ENCODE measurements at places on chromosomes 12 and 14. TPM values are rescaled to one million over a fixed set of nuclear protein-coding genes. Genes with fewer than 3 reads are reported as not detected.

The ASCL1 gene
- not detected for total RNA-seq

The IGFBP6 gene
- 13.0 TPM for total RNA-seq

The TAS2R13 gene
- total RNA-seq: 1.3 TPM

The KIF26A gene
- total RNA-seq: 72.1 TPM

The SLC38A4 gene
- total RNA-seq: 5.5 TPM

The RNASE4 gene
- 0.69 TPM for total RNA-seq

The COCH gene
- total RNA-seq: not detected

The SFSWAP gene
- total RNA-seq: 28.7 TPM

The LMNTD1 gene
- total RNA-seq: not detected

The EMP1 gene
- 7.5 TPM for total RNA-seq

The OASL gene
- total RNA-seq: not detected

The SLCO1C1 gene
- total RNA-seq: 0.18 TPM

The TSPAN11 gene
- 6.5 TPM for total RNA-seq

The SPIC gene
- total RNA-seq: not detected

The KLRG1 gene
- 2.3 TPM for total RNA-seq

The CLEC2B gene
- total RNA-seq: not detected

The TSPAN19 gene
- 0.49 TPM for total RNA-seq

The FGD4 gene
- 9.0 TPM for total RNA-seq

The AP1G2 gene
- not detected for total RNA-seq

The LRRC10 gene
- total RNA-seq: not detected
